Substantia nigra (tissue), 51 donors: ENCODE measurements at places on chromosomes 4 and X.

DNA sequence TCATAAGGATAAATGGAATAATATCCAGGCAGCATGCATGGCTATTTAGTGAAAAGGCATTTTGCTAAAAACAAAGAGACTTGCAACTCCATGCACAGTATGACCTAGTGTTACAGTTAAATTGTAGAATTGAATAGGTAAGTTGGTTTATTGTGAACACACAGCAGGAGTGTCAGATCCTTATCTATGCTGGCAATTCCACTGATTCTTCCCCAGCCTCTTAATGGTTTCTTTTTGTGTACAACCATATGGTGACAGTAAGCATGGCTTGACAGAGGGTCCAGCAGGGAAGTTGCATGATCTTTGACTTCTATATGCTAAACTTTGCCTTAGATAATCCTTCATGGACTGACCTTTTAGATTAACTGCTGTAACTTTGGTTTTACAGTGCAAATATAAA lies 936.6 kb upstream of the EPHA5 start:
- no peak for DNase-seq

GRCh38 chr4:18397681-18398390 lies 376.3 kb upstream of the LCORL start:
- DNase-seq = no peak

GRCh38 chr4:31045724-31046318 lies 325.7 kb downstream of the PCDH7 start:
- no peak for DNase-seq

DNA sequence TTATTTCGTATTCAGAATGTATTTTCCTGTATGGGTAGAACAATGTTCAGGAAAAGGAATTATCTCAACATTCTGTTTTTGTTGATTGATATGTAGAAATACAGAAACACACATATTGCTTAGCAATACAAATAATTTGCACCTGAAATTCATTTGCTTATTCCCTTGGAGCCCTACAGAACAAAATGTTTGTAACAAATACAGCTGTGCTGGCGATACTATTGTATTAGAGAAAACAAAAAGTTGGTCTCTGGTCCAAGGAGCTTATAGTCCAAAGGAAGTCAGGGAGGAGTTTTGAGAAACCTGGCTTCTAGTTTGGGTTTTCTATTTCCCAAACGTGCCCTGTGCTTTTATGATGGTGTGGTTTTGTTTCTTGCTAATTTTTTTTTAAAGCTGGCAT lies 37.8 kb upstream of the CAPN6 start:
- no peak for DNase-seq

DNA sequence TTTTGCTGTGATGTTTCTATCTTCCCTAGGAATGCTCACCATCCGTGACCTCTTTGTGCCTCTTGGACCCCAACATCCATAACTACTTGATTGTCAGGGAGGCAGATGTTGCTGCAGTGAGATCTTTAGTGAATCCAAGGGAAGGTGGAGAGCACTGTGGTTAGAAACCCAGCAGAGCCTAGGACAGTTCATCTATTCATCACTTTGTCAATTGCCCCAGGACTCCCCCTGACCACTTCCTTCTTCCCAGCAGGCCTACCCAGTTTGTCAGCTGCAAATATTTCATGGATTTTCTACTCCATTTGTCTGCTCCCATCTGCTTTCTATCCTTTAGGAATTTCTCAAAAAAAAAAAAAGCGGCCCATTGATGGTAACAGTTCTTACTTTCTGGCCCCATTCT lies 942.8 kb downstream of the PCDH7 start:
- DNase-seq = no peak
